ENCODE measurements at places on chromosomes 4 and X.

- no peak for DNase-seq
Observed at GRCh38 chrX:67734111-67734753, 190.4 kb downstream of the AR start.

GRCh38 chr4:147560625-147561024 lies 56.6 kb upstream of the TMEM184C start:
- DNase-seq, result no peak

DNA sequence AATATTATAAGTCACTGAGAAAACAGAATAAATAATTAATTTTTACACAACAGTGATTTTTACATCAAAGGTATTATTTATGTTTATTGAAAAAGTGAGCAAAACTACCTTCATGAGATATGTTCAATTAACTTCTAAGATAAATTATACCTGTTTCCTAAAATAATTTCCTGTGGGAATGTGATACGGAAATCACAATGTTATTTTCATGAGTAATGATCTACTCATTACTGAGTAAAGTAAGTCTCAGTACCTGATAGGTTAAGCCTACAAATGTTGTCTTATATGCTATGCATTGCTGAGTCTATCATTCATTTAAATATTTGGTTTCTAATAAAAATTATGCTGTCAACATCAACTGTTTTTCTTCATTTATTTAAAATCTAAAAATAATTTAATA lies 324.0 kb downstream of the STPG2 start:
- DNase-seq, result no peak

- no peak for DNase-seq
Observed at GRCh38 chr4:73998040-73999011, at the start of gene CXCL5. Gene CXCL5 (minus strand): TSS chr4:73998677. CDS start chr4:73998581, 96 bp downstream.

DNA sequence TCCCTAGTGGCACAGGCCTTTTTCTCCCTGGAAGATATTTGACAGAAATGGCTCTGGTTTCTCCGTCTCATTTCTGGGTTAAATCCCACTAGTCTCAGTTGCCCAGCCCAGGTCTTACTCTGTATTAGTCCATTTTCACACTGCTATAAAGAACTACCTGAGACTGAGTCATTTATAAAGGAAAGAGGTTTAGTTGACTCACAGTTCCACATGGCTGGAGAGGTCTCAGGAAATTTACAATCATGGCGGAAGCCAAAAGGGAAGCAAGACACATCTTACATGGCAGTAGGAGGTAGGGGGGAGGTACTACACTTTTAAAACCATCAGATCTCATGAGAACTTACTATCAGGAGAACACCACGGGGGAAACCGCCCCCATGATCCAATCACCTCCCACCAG lies 81.9 kb downstream of the FHDC1 start:
- DNase-seq, result no peak

- peak; percentile 75 for DNase-seq
Observed at GRCh38 chr4:10457255-10457801, at the start of gene ZNF518B. Gene ZNF518B (minus strand): TSS chr4:10457426. CDS start chr4:10446328, 11,098 bp downstream.

GRCh38 chrX:46758163-46758955 lies 559 bp downstream of the SLC9A7 start:
- DNase-seq, result no peak

GRCh38 chrX:119237562-119237942 lies 1.5 kb downstream of the PGRMC1 start:
- DNase-seq, result no peak

GRCh38 chrX:70494441-70494840 lies 49.8 kb downstream of the DLG3 start:
- DNase-seq, result no peak

Measured in GM18507 (cell line).